ENCODE measurements at places on chromosomes 13 and 19. TPM values are rescaled to one million over a fixed set of nuclear protein-coding genes. Genes with fewer than 3 reads are reported as not detected.

The VSTM2B gene
- 2.0 TPM for polyA plus RNA-seq

The RPS15 gene
- 694 TPM for polyA plus RNA-seq

The LIG4 gene
- polyA plus RNA-seq: 13.7 TPM

The TTC9B gene
- polyA plus RNA-seq: 14.9 TPM

The GRIN2D gene
- not detected for polyA plus RNA-seq

The IGFL3 gene
- polyA plus RNA-seq: not detected

The PDX1 gene
- polyA plus RNA-seq: not detected

The TLE6 gene
- polyA plus RNA-seq: 1.4 TPM

The SLC1A6 gene
- 494 TPM for polyA plus RNA-seq

The ZSCAN4 gene
- polyA plus RNA-seq: not detected

The ZNF90 gene
- 0.46 TPM for polyA plus RNA-seq

All from Purkinje cell (primary cell).